Right atrium auricular region (tissue), 2 donors: ENCODE measurements at places on chromosomes 16 and 17. TPM values are rescaled to one million over a fixed set of nuclear protein-coding genes. Genes with fewer than 3 reads are reported as not detected.
A peak's percentile ranks its signal among the peaks of the same experiment; 100 is the strongest.

PYCARD gene
- 13.8 TPM for total RNA-seq

GRCh38 chr16:25916037-25916436 is 224.3 kb downstream of the HS3ST4 start:
- DNase-seq: no peak

HCRT gene
- not detected for total RNA-seq

DNA sequence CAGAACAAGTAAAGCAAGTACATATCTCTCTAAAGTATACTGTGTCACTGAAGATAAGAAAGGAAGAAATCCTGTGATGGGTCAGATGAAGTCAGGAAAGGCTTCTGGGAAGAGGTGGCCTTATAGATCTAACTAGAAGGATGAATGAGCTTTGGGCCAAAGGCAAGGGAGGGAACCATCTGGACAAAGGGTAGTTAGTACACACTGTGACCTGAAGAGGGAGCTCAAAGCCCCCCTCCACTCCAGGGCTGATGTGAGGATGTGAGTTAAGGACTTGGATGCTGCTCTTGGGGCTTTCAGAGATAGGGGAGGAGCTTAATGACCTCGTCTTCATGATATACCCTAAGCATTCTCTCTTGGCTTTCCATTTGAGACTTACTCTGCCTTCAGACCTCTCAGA is 185.3 kb upstream of the CACNG3 start:
- DNase-seq: peak; percentile 28

DNA sequence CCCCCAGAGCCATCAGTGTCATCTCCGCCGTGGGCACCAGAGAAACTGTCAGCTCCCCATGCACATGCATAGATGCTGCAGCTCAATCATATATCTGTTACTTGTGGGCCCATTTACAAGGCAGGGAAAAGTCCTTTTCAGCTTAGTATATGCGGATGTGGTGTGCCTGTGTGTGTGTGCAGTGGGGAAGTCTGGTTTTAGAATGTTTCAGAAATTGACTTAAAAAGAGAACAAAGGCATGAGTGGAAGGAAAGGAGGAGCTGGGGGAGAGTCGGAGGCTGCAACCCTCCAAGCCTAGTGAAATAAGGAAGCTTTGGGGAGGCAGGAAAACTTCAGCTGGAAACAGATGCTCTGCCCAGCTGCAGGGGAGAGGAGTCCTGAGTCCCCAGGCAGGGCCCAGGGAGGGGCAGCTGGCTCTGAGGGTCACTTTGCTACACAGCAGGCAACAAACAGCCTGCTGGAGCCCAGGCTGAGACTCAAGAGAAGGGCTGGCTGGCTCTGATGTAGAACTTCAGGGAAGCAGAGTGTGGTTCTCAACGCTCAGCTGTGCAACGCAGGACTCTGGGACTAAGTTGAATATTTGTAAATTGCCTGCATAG is 11.1 kb upstream of the CD300LD start:
- no peak for DNase-seq
